ENCODE measurements at places on chromosomes 2 and 18.

GRCh38 chr2:56709181-56709580 lies 525.4 kb downstream of the CCDC85A start:
- no peak for DNase-seq

- no peak for DNase-seq
Observed at GRCh38 chr2:86015006-86015405, 90.7 kb downstream of the POLR1A start.

GRCh38 chr18:42274488-42275137 lies 319.6 kb downstream of the PIK3C3 start:
- DNase-seq, result peak; percentile 57

DNA sequence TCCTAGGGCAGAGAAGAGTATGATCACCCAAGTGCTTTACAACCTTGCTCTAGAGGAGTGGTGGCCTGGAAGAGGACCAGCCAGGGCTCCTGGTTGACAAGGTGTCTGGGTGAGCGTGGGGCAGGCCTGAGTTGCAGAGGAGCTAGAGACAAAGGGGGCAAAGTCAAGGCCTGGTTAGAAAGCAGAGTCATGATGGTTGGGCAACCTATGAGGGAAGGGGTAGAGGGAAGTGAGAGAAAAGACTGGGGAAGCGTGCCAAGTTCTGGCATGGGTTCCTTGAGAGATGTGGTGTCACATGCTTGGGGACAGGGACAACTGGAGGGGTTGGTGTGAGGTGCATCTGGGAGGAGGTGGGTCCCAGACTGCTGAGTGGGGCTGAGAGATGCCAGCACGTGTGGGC lies 13.5 kb downstream of the ZFP36L2 start:
- DNase-seq, result no peak

- DNase-seq, result no peak
Observed at GRCh38 chr2:24174851-24175277, at the start of gene FAM228A. FAM228A (plus strand) TSS chr2:24175053; CDS start chr2:24175481, 428 bp downstream.

GRCh38 chr2:102621630-102622029 lies 2.3 kb downstream of the SLC9A2 start:
- no peak for DNase-seq

- peak; percentile 71 for DNase-seq
Observed at GRCh38 chr2:9813312-9814128, 29.8 kb upstream of the TAF1B start.

DNA sequence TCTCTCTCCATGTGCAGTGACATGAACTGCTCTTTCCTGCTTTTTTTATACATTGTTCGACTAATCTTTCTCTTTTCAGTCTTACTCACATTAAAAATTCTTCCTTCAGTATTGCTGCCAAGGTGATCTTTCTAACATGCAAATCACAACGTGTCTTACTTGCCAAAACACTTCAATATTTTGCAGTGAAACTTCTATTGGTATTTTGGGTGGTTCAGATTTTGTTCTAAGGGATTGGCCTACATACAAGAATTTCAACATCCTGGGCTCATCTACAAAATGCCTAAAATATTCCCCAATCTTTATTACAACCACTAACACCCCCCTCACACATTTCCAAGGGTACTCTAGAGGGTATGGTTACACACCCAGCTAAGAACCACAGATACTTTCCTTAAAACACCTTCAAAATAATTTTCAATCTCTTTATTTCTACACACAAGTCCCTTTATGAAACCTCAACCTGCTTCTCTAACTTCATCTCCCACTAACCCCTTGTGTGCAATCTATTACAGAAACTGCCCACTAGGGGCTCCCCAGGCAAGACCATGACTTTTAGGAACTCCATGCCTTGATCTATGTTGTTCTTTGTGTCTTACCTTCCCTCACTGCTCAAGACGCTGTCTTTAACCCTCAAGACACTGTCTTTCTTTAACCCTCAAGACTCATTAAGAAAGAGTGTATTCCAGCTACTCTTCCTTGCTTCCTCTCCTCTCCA lies 50.9 kb downstream of the COL3A1 start:
- peak; percentile 12 for DNase-seq

- no peak for DNase-seq
Observed at GRCh38 chr2:28761420-28761819, 9.8 kb downstream of the PPP1CB start.

- peak; percentile 33 for DNase-seq
Observed at GRCh38 chr2:187689372-187689771, 135.1 kb upstream of the TFPI start.

GRCh38 chr2:126049461-126049860 lies 606.5 kb upstream of the GYPC start:
- no peak for DNase-seq

DNA sequence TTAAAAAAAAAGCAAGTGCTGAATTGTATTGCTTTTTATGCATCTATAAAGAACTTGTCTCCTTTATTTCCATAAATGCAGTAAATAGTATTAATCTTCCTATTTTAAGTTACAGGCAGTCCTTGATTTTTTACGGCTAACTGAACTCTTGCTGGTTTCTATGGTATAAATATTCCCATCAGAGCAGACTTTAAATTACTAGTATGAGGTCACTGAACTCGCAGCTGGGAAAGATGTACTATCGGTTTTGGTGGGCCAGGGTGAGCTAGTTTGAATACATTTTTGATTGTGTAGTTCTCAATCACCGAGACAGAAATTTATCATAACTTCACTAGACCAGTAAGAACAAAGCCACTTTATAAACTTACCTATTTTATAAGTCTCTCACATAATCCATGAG lies 20.9 kb upstream of the KDSR start:
- DNase-seq, result no peak

- no peak for DNase-seq
Observed at GRCh38 chr2:31903109-31903780, 107.6 kb downstream of the MEMO1 start.

GRCh38 chr2:1147873-1148612 lies 197.4 kb downstream of the SNTG2 start:
- no peak for DNase-seq

DNA sequence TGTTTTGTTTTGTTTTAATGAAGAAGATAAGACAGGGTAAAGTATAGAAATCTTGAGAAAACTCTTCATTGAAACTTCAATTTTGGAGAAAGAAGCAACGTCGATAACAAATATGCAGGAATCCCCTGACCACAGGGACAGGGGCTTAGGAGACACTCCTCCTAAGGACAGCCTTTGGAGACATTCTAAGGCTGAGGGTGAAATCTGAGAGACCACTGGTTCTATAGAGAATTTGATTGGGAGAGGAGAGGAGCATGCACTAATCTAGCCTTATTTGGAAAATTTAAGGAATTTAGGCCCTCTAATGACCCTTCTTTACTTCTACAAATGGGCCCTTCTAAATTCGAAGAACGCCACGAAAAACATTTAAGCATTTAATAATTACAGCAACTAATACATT lies 207.6 kb downstream of the PPP1R1C start:
- no peak for DNase-seq

DNA sequence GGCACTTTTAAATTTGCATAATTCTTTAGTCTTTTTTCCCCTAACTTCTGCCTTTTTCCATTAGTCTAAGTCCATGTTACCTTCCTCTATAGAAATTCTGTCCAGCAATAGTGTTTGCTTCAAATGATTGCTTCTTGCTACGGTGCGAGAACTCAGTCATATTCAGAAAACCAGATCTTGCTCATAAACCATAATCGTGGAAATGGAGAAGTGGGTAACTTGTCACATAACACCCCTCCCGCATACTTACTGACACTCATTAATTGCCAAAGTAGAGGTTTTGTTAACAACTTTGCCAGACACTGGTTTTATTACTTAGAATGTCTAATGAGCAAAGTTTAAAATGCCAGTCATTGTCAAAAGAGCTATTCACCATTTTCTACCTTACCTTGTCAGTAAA lies 94.3 kb upstream of the TWSG1 start:
- no peak for DNase-seq

DNA sequence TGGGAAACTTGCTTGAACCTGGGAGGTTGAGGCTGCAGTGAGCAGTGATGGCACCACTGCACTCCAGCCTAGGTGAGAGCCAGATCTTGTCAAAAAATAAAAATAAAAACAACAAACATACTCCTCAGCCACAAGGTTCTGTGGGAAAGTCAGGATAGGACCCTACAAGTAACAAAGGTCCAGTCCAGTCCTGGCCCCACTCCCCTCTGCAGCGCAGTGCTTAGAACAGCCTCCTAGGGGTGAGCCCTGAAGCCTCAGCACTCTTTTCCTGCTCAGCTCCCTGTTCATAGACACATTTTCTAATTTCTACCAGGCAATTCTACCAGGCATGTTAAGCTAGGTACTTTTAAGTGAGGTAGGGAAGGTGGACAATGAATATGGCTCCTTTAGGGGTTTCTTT lies 22.2 kb upstream of the SDC1 start:
- DNase-seq, result no peak

- no peak for DNase-seq
Observed at GRCh38 chr2:223594259-223594658, 7.9 kb downstream of the SCG2 start.

- no peak for DNase-seq
Observed at GRCh38 chr18:22045221-22045918, 124.0 kb upstream of the GATA6 start.

DNA sequence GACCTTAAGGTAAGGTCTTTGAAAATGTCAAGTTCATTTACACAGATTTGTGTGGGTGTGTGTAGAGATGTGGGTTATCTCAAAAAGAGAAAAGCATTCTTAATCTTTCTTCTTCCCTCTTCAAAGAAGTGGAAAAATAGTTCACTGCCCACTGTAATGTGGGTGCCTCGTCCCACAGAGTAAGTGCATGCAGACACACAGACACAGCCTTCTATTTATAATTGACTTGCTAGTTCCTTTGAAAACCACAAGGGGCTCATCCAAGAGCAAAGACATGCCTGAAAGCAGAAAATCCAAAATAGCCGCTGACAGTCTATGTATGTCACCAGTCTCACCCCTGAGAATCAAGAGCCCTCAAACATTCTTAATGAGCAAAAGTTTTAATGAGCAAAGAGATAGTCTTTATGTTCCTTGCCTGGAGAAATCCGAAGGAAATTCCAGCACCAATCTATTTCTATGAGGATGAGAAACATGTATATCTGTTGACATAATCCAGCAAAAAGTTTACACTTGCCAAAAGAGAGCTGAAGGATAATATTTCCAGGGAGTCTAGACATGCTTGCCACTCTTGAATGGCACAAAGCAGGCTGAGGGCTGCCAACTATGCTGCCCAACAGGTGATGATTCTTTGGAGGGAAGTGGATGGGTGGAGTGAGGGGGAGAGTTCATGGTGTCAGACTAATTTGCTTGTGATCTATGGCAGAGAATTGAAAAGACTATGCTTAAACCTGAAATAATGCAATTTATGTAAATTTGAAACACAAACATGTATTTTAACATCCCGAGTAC lies 93.9 kb downstream of the ACVR1 start:
- peak; percentile 33 for DNase-seq

- DNase-seq, result no peak
Observed at GRCh38 chr2:3768960-3769765, 65.8 kb downstream of the DCDC2C start.
